ENCODE measurements at places on chromosomes 7 and 10.

DNA sequence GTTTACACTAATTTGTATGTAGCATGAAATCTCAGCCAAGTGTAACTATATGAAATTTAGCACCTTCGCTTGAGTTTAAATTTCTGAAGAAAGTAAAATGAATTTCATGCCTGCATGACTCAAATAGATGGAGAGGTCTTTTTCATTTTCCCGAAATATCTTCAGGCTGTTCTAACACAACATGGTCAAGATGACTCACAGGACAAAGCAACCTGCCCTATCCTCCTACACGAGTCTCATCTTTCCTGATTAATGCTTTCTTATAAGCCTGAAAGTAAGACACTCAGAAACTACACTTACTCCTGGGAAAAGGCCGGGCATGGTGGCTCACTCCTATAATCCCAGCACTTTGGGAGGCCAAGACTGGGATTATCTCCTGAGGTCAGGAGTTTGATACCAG, 41.2 kb downstream of the CH25H start:
- peak; percentile 15 for DNase-seq

GRCh38 chr7:37045681-37046179, 321.4 kb upstream of the AOAH start:
- DNase-seq: no peak

GRCh38 chr10:75498884-75499350, 67.5 kb downstream of the LRMDA start:
- DNase-seq: no peak

DNA sequence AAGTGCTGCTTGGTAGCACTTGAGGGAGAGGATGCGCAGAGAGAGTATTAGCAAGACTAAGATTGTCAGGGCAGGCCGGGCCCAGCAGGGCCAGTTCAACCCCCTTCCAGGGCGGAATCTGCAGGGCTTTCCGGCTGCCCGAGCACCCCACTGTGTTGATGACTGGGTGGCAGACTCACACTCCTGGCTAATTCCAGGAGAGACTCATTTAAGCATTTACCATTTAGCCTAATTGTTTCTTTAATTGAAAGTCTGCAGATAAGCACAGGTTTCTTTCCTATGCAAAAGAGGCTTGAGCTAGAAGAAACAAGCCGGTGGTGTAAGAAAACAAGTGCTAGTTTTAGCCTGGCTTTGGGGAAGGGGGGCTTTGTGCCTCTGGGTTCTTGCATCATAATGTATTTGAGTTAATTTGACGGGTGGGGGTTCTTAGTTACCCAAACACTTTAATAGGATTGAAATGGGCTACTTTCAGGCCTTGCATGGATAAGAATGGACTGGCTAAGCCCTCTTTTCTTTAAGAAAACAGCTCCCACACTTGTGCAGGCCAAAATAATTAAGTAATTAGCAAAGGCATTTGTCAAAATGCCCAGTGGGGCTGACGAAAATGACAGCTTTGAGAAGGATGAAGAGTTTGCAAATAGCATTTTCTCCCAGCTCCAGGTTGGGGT, 201.3 kb downstream of the MYOF start:
- DNase-seq: no peak

GRCh38 chr10:102596506-102596971, 47.7 kb upstream of the TRIM8 start:
- DNase-seq: peak; percentile 80

All from ELR (cell line).